Pons (tissue), 1 donor: ENCODE measurements at places on chromosomes 11 and 22.

GRCh38 chr11:82924522-82925224 lies 23.1 kb downstream of the DDIAS start:
- DNase-seq: no peak

DNA sequence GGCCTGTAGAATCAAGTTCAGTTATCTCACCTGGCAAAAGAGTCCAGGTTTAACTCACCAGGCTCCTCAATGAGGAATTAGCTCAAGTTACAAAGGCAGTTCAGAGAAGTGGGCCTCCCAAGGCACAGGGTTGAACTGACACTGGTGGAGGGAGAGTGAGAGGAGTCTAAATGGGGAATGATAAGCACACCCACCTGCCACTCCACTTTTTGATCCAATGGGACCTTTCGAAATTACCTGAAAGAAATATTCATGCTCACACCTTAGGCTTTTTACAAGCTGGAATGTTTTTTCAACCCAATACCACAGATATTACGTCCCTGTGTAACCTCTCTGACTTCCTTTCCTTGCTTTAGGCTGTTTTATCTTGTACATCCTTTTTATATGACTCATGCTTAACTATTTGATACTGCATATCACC lies 642.7 kb upstream of the TENM4 start:
- DNase-seq: no peak

GRCh38 chr11:18785411-18785810 lies 6.2 kb downstream of the PTPN5 start:
- DNase-seq: no peak

GRCh38 chr22:30655532-30655931 lies 12.1 kb downstream of the DUSP18 start:
- DNase-seq: no peak

DNA sequence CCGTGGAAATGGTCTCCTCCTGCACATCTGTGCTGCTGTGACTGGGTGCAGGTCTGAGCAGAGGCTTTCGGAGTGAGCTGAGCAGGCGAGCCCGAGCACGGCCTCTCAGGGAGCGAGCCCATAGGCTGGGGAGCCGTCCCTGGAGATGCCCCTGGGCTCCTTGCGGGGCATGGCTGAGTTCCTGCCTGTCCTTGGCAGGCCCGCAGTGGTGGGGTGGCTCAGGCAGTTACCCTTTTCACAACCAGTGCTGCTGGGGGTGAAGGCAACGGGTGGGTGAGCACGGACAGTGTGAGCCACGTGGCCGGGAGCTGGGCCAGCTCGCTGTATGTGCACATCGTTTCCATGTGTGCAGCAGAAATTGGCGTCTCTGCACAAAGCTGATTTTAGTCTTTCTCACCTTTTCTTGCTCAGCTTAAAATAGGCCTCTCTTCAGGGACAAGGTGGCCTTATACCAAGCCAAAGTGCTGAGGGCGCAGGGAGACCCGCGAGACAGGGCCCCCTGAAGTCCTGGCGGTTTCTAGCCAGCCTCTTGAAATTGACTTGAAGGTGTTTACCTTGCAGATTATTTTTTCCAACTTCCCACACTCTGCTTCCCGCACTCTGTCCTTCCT lies at the start of gene TP53AIP1:
Gene TP53AIP1 (minus strand): TSS at position 55 of the 611 bp plus-strand sequence. CDS start 5,053 bp downstream, outside the sequence.
- DNase-seq: no peak

DNA sequence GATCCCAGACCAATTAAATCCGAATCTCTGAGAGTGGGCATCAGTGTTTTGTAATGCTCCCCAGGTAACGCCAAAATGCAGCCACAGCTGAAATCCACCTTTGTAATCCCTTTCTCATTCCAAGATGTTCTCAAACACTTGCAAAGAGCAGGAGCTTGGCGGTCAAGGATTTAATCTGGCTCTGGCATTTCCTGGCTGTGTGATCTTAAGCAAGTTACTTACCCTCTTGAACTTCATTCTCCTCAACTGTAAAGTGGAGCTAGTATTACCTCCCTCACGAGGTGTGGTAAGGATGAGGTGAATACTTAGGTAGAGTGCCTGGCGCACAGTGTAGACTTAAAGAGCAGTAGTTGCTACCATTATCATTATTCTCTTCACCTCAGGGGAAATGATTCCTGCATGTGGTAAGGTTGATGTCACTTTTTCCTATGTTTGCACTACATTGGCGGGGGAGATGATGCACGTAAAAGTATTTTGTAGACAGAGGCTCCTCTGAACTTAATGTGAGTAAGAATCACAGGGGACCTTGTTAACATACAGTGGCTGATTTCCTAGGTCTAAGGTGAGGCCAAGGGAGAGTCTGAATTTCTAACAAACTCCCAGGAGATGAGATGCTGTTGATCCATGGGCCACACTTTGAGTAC lies 210.4 kb upstream of the PITPNB start:
- DNase-seq: no peak

GRCh38 chr11:38302564-38302963 lies 1704.5 kb upstream of the RAG2 start:
- no peak for DNase-seq

GRCh38 chr22:28619236-28619635 lies 60.4 kb downstream of the TTC28 start:
- no peak for DNase-seq

GRCh38 chr11:107508201-107508857 lies 50.7 kb upstream of the CWF19L2 start:
- DNase-seq: no peak

DNA sequence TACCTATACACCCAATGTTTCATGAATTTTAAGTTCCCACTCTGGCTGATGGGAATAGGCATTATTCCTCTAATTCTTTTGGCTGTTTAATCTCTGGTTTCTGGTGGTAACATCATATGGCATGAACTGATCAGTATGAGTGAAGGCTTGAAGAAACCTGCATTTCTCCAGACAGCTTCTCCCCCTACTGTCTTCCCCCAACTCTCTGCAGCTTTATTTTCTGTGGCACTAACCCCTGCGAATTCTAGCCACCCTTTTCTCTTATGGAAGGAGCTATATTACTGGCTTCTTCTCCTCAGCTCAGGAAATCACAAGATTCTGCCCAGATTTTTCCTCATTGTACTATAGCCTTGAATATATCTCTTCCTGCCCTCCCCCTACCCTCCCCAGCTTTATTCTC lies 57.1 kb downstream of the CASP12 start:
- no peak for DNase-seq

- DNase-seq: no peak
These were observed 22.5 kb downstream of the PARVB start for GRCh38 chr22:44046485-44047141.

- DNase-seq: no peak
These were observed 75.4 kb upstream of the ARHGAP20 start for GRCh38 chr11:110787680-110788079.

GRCh38 chr11:111512296-111513239 lies at the start of gene BTG4:
BTG4 (minus strand) TSS chr11:111512386; CDS start chr11:111498776, 13,610 bp downstream.
- no peak for DNase-seq

GRCh38 chr11:72573072-72573854 lies 101.0 kb downstream of the PDE2A start:
- DNase-seq: no peak

GRCh38 chr22:23187211-23187610 lies 6.9 kb downstream of the BCR start:
- DNase-seq: no peak

DNA sequence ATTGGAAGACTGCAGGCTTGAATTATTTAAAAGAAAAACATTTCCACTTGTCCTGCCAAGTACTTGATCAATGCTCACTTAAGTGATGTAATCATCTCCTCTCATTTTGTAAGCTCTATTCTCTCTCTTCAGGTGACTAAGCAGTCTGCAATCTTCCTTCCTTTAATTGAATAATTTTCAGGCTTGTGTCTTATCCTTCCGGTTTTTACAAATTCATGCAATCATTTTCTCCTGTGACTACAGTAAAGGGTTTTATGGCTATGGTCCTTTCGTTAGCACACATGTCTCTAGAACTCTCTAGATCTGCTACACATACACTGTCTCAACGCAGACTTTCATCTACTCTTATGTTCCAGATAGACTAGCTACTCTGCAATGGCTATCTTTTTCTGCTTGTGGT lies 12.6 kb upstream of the UPB1 start:
- DNase-seq: no peak

DNA sequence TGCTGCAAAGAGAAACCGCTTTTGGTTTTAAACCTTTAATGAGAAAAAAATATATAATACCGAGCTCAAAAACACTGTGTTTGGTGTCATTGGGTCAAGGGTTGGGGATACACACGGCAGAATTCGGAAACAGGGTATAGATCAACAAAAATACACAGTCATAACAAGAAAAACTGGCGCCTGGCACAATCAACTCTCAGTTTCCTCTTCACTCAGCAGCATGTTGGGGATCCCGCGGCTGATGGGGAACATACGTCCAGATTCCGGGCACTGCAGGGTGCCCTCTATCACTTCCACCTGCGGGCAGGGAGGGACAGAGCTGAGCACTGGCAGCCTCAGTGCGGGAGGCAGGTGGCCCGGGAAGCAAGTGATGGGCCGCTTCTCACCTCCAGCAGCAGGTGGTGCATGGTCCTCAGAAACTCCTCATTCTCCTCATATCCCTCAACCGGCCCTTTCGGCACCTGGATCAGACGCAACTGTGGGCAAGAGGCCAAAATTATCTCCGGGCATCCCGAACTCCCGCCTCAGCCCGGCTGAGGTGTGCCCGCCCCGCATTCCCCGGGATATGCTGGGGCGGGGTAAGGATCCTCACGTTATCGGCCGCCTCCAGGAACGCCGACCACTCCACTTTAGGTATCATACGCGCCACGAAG lies 561 bp downstream of the TRMT112 start:
- no peak for DNase-seq

DNA sequence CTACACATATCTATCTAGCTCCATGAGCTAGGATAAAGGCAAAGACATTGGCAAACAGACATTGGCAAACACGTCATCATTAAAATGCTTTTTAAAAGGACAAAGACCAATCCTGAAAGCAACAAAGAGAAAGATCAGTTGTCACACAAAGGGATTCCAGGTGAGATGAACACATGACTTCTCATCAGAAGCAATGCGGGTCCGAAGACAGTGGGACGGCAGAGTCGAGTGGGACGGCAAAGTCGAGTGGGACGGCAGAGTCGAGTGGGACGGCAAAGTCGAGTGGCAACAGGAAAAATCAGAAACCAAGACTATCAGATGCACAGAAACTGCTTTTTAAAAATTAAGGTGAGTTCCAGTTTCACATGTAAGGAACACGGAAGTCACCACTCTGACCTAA lies 609.5 kb downstream of the BRD1 start:
- no peak for DNase-seq

DNA sequence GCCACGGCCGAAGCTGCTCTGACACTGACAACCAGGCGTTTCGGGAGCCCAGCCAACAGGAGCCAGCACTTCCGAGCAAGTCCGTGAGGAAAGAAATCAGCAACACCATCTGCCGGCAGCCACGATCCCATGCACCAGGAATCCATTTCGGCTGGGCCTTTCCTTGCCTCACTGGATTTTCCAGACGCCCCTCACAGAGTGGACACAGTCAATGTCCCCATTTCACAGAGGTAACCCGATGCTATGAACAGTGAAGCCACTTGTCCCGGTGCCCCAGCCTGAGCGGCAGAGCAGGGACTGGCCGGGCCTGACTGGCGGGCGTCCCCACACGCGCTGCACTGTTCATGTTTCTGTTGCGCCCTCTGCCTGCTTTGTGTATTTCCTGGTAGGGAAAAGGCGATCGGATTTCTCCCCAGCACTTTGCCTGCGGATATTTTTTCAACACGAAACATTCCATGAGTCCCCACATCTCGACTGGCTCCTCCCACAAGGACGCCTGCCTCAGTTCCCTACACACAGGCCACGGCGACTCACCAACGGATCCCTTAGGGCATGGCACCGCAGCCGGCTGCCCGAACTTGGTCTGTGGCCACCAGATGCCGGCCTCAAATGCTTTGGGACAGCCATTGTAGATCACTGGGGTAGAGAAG lies 55.3 kb downstream of the TRMU start:
- DNase-seq: peak; percentile 14

GRCh38 chr11:83572581-83573496 lies 286.7 kb upstream of the CCDC90B start:
- no peak for DNase-seq

GRCh38 chr11:9208726-9209501 lies 56.2 kb downstream of the DENND5A start:
- DNase-seq: peak; percentile 29

DNA sequence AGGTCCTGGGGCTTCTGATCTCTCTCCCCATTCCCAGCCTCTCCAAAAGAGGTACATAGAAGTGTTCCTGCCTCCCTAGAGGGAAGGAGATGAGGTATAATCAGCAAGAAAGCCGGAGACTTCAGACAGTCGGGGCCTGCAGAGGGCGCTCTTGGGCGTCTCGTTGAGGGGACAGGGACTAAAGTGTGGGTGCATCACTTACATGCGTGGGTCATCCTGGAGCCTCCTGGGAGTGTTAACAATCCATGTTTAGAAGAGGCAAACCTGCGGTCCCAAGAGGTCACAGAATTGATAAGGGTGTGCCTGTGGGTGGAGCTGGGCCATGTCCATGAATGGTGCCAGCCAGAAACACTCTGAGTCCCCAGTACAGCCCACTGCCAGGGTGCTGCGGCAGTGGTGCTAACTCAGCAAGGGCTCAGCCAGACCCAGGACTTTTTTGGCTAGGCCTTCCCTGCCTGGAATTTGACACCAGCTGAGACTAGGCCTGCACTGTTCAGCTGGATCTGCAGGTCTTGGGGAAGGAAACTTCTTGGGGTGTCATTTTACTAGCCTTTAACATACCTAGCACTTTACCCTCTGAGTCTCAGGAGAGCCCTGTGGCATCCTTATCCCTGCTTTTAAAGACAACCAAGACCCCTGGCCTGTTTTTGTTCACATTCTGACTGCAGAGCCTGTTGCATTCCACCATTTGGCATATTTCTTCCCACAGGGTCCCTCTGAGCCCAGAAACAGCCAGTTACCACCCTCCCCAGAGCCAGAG lies 5.5 kb downstream of the YDJC start:
- no peak for DNase-seq
